ENCODE measurements at places on chromosomes 1 and 21.

GRCh38 chr1:29264773-29265389 lies 28.6 kb downstream of the PTPRU start:
- H3K27me3 ChIP-seq: peaks cover 14% of the 10 kb centered on the region
- no peak overlapping the region for H3K4me3 ChIP-seq
- no peak overlapping the region for H3K27ac ChIP-seq
- no peaks in the 10 kb centered on the region for H3K4me1 ChIP-seq
- DNase-seq: no peak

DNA sequence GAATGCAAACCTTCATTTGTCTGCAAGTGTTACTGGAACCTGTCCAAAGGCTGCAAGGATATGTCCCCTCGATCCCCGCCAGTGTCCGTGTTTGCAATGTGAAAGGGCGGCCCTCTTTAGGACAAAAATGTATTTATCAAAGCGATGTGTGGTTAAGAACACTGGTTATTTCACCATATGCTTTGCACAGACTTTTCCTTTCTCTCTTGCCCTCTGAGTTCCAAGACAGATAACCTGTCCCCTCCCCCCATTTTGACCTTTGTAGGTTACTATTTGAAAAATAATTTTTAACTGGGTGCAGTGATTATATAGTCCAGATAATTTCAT lies 1.8 kb downstream of the CHRM3 start:
- H3K4me1 ChIP-seq: peaks cover 6% of the 10 kb centered on the region
- no peaks in the 10 kb centered on the region for H3K36me3 ChIP-seq
- no peak overlapping the region for H3K27ac ChIP-seq
- no peak overlapping the region for H3K4me3 ChIP-seq

DNA sequence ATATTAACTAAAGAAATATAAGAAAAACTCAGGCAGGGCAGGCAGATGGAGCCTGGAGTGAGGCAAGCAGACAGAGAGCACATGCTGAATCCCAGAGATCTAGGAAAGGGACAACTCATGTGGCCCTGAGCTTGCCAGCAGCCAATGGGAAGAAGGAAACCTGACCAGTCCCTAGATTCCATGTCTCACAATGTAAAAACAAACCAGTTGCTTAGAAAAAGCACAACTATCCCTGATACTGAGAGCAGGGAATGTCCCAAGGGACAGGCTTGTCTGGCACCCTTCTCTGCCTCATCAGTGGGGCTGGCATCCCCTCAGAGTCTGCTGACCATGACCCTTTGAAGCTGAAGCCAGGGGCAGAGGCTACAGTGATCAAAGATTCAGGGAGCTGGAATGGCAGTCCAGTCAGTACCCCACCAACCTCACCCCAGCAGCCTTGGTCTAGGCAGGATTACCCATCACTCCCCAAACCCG lies 27.8 kb downstream of the HSPG2 start:
- no peak overlapping the region for H3K4me3 ChIP-seq
- peak overlapping the region; percentile 72 for H3K27ac ChIP-seq
- no peak for DNase-seq
- no peaks in the 10 kb centered on the region for H3K36me3 ChIP-seq

DNA sequence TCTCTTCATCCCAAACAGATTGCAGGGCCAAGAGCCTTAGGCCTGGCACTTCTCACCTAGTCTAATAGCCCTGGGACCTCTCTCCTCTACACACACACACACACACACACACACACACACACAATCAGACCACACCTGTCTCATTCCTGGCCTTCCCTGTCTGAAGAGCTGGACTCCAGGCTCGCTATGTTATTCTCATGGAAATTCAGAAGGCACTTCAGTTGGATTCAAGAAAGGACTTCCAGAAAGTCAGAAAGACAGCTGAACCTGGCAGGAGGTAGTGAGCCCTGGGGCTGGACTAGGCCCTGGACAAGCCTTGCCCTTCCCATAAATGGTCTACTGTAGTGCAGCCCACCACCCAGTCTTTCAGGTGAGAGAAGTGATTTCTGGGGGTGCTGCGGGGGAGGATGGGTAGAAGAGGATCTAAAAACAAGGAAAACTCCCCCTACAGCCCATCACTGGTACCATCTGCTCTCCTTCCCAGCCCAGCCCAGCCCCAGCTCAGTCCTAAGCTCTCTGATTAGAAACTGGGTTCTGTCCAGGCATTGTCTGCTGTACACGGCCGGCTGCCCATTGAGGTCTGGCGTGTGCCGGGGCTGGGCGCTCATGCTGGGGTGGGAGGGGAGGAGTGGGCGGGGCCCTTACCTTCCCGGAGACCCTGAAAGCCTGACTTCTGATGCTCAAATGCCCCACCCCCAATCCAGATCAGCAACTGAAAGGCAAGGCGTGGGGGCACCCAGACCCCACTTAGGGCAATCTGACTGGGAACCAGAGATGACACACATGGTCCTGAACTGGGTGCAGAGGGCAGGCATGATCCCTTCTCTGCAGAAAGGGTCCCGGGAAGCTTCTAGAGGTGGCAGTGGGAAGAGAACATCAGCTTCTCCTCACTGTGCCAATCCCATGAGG lies 2.5 kb downstream of the KIF21B start:
- H3K36me3 ChIP-seq: no peaks in the 10 kb centered on the region
- peak; percentile 68 for DNase-seq
- no peaks in the 10 kb centered on the region for H3K27me3 ChIP-seq
- H3K4me3 ChIP-seq: no peak overlapping the region
- no peak overlapping the region for H3K27ac ChIP-seq
- H3K4me1 ChIP-seq: peaks cover 46% of the 10 kb centered on the region

DNA sequence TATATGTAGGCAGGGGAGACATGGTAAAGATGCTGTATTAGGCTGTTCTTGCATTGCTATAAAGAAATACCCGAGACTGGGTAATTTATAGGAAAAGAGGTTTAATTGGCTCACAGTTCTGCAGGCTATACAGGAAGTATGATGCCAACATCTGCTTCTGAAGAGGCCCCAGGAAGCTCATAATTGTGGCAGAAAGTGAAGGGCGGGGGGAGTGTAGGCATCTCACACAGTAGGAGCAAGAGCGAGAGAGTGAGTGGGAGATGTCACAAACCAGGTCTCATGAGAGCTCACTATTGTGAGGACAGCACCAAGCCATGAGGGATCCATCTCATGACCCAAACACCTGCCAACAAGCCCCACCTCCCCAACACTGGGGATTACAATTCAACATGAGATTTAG lies 21.1 kb downstream of the MAN1A2 start:
- no peak for DNase-seq
- H3K27ac ChIP-seq: no peak overlapping the region
- no peaks in the 10 kb centered on the region for H3K27me3 ChIP-seq
- H3K4me3 ChIP-seq: no peak overlapping the region
- H3K4me1 ChIP-seq: no peaks in the 10 kb centered on the region

GRCh38 chr1:161070761-161071160 lies 1.1 kb upstream of the ARHGAP30 start:
- H3K36me3 ChIP-seq: no peaks in the 10 kb centered on the region
- H3K4me3 ChIP-seq: no peak overlapping the region
- no peak for DNase-seq
- peaks cover 20% of the 10 kb centered on the region for H3K27me3 ChIP-seq
- no peak overlapping the region for H3K27ac ChIP-seq
- peaks cover 4% of the 10 kb centered on the region for H3K4me1 ChIP-seq

GRCh38 chr1:61337037-61337436 lies 254.7 kb downstream of the NFIA start:
- no peak overlapping the region for H3K27ac ChIP-seq
- no peak for DNase-seq
- no peaks in the 10 kb centered on the region for H3K27me3 ChIP-seq
- H3K4me3 ChIP-seq: no peak overlapping the region
- H3K36me3 ChIP-seq: no peaks in the 10 kb centered on the region
- peaks cover 11% of the 10 kb centered on the region for H3K4me1 ChIP-seq

DNA sequence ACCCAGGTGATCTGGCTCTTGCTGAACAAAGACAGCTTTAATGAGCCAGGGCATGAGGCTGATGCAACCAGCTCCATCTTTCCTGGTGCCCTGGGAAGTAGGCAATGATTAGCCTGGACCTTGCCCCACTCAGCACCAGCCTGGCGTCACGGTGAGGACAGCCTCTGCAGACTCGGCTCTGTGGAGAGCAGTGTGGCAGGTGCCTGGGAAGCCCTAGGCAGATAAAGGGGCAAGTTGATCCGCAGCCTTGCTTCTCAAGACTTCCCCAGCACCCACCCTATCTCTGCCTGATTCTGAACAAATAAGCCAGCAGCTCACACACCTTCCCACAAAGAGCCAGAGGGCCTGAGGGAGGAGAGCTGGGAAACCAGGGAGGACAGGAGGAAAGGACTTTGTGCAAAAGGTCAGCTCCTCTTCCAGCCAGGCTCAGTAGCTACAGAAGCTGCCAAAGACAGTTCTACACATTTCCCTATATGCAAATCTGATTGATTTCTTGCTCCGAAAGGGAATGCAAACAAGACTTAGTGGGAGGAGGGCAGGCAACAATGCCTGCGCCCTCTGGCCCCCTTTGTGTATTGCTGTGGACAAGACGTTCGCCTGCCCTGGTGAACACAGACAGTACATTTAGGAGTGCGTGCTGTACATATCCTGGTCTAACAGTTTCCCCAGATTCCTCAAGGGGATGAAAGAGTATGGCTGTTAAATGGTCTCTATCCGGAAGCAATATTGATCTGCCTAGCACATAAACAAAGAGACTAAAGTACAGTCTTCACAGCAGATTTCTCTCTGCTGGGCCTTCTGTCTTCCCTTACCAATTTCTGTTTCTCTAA lies 63.8 kb downstream of the BCAR3 start:
- peak overlapping the region; percentile 34 for H3K27ac ChIP-seq
- H3K36me3 ChIP-seq: no peaks in the 10 kb centered on the region
- no peaks in the 10 kb centered on the region for H3K27me3 ChIP-seq
- DNase-seq: no peak
- peaks cover 42% of the 10 kb centered on the region for H3K4me1 ChIP-seq

DNA sequence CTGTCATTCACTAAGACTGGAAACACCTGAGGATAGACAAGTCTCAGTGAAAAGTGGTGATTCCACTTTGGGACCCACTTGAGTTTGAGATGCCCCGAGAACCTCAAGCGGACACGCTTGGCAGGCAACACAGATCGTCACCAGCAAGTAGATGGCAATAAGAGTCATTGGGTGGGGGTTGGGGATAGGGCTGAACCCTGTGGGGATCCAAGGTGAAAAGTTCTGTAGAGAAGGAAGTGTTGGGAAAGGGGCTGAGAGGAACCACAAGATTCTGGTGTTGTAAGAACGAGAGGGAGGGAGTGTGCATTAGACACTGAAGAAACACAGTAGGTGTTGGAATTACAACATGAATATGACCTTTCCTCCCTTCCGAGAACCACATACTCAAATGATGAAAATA lies 45.4 kb upstream of the TDRD10 start:
- H3K27me3 ChIP-seq: no peaks in the 10 kb centered on the region
- peaks cover 4% of the 10 kb centered on the region for H3K4me1 ChIP-seq
- H3K27ac ChIP-seq: no peak overlapping the region
- DNase-seq: no peak

- no peaks in the 10 kb centered on the region for H3K36me3 ChIP-seq
- peaks cover 10% of the 10 kb centered on the region for H3K4me1 ChIP-seq
- no peak overlapping the region for H3K27ac ChIP-seq
- H3K27me3 ChIP-seq: no peaks in the 10 kb centered on the region
- H3K4me3 ChIP-seq: no peak overlapping the region
- DNase-seq: no peak
Measured at GRCh38 chr1:214006845-214007244, 19.1 kb downstream of the PROX1 start.

- no peak for DNase-seq
- H3K4me3 ChIP-seq: no peak within 1 kb of the TSS
- H3K4me1 ChIP-seq: no peaks in the 10 kb centered on the region
- no peaks in the 10 kb centered on the region for H3K27me3 ChIP-seq
- no peaks in the 10 kb centered on the region for H3K36me3 ChIP-seq
Measured at GRCh38 chr1:33863779-33864178, at the start of gene HMGB4. Gene HMGB4, plus strand, starts transcription at chr1:33864079. Its CDS starts 113 bp downstream, at chr1:33864192.

DNA sequence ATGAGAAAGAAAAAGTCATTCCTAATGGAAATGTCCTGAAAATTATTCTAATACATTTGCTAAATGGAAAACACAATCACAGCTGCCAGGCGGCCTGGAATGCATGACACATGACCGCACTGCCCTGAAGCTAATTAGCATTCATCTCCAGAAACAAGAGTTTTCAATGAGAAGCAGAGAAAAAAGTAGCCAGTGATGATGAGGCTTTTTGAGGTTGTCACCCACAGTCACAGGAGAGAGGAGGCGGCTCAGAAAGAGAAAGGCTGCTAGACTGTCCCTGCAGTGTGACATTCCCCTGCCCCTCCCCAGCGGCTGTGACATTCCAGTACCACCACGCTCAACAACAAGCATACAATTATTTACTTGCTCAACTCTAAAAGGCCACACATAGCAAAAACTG lies 122.9 kb upstream of the KRTAP19-8 start:
- peaks cover 29% of the 10 kb centered on the region for H3K4me1 ChIP-seq
- DNase-seq: no peak
- H3K27me3 ChIP-seq: no peaks in the 10 kb centered on the region

DNA sequence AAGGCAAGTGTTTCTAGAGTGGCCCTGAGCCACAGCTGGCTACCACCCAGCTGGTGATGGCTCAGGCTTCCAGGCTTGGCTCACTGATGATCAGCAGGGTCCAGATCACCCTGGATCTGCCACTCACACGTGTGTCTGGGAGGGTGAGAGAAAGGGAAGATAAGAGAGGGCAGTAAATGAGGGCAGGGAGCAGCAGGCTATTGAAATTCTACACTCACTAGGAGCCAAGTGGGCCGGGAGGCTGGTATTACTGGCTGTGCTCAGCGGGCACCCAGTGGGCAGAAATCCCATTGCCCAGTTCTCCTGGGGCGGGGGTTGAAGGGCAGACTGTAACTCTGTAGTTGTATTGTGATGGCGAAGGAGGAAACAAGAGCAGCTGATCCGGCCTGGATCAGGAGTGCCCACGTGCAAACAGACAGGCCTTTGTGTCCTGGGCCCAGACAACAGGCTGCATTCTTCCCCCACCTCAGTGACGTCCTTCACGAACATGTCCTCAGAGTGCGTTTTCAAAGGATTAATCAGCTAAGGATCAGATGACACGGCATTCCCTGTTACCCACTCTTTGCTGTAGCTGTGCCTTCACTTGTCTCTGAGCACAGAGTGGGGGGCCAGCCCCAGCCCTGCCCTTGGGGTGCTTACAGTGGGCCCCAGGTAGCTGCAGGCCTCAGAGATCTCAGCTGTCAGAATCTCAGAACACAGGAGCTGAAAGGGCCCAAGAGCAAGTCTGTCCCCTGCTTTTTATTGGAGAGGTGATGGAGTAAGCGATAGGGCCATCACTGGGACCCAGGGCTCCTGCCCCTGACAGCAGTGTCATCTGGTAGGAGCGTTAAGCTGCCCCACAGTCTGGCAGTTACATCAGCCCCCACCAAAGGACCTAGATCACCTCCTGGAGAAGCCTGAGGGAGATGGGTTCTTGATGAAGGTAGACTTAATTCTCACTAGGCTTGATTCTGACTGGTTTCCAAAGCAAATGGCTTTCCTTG lies 60.5 kb downstream of the ATP1A1 start:
- no peaks in the 10 kb centered on the region for H3K36me3 ChIP-seq
- peaks cover 7% of the 10 kb centered on the region for H3K4me1 ChIP-seq

- peaks cover 12% of the 10 kb centered on the region for H3K27me3 ChIP-seq
- H3K4me1 ChIP-seq: peaks cover 4% of the 10 kb centered on the region
- H3K36me3 ChIP-seq: no peaks in the 10 kb centered on the region
- no peak for DNase-seq
- no peak overlapping the region for H3K27ac ChIP-seq
Measured at GRCh38 chr21:45078877-45079281, 4.5 kb downstream of the ADARB1 start.
